Stomach (tissue), 19 donors: ENCODE measurements at places on chromosomes 16 and 17. TPM values are rescaled to one million over a fixed set of nuclear protein-coding genes. Genes with fewer than 3 reads are reported as not detected.

DNA sequence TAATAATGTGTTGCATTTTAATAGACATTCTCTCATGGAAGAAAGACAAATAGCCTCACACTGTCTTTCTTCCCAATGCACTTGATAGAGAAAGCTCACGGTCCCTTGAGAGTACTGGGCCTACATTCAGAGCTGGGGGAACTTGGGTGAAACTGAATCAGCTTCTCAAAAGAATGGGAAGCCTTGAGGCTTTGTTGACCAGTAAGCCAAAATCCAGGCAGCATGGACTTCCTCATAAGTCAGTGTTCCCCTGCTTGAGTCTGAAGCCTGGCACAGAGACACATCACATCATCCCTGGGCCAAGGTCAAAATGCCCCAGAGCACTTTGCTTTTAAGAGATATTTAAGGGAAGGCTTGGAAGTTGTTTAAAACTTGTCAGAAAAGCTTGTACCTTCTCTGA, 302.2 kb upstream of the SALL1 start:
- no peaks in the 10 kb centered on the region for H3K4me1 ChIP-seq
- no peak for DNase-seq
- H3K27ac ChIP-seq, result no peak overlapping the region
- no peak overlapping the region for H3K4me3 ChIP-seq

DNA sequence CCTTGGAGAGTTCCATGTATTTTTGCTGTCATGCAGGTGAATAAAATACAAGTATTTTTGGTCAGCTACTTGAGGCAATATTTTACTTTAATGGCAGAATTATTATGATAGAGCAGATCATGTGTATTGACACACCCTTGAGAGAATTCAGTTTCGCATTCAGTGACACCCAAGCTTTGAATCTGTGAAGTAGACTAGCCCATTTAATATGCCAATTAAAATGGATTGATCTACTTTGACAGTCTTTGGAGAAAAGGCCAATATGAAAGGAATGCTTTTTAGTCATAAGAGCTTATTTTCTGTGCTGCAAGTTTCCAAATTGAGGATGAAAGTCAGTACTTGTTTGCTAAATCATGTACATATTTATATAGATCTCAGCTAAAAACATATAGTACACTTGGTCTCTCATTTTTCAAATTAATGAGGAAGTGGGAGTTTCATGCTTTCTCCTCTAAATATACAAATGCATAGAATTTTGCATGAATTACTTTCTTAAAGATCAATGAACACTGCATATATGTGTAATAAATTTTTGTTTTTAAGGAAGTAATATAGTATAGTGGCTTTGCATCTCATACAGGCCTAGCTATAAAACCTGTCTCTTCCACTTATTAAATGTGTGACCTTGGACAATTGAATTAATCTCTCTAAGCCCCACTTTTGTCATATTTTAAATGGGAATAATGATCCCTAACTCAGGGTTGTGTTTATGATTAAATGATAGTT, 161.5 kb downstream of the PHKB start:
- no peaks in the 10 kb centered on the region for H3K27me3 ChIP-seq
- DNase-seq, result no peak
- no peak overlapping the region for H3K4me3 ChIP-seq
- H3K36me3 ChIP-seq, result no peaks in the 10 kb centered on the region

- DNase-seq, result no peak
- H3K4me1 ChIP-seq, result peaks cover 43% of the 10 kb centered on the region
- H3K27me3 ChIP-seq, result no peaks in the 10 kb centered on the region
- H3K36me3 ChIP-seq, result no peaks in the 10 kb centered on the region
Observed at GRCh38 chr16:81443688-81444447, 740 bp upstream of the CMIP start.

GRCh38 chr17:57143361-57143760, 58.3 kb downstream of the AKAP1 start:
- H3K36me3 ChIP-seq, result no peaks in the 10 kb centered on the region
- no peaks in the 10 kb centered on the region for H3K27me3 ChIP-seq
- H3K27ac ChIP-seq, result no peak overlapping the region
- H3K4me1 ChIP-seq, result no peaks in the 10 kb centered on the region
- DNase-seq, result no peak

- H3K27ac ChIP-seq, result no peak overlapping the region
- no peak for DNase-seq
- H3K4me1 ChIP-seq, result no peaks in the 10 kb centered on the region
- H3K27me3 ChIP-seq, result no peaks in the 10 kb centered on the region
Observed at GRCh38 chr16:6122401-6122800, 1024.8 kb upstream of the EEF2KMT start.

DNA sequence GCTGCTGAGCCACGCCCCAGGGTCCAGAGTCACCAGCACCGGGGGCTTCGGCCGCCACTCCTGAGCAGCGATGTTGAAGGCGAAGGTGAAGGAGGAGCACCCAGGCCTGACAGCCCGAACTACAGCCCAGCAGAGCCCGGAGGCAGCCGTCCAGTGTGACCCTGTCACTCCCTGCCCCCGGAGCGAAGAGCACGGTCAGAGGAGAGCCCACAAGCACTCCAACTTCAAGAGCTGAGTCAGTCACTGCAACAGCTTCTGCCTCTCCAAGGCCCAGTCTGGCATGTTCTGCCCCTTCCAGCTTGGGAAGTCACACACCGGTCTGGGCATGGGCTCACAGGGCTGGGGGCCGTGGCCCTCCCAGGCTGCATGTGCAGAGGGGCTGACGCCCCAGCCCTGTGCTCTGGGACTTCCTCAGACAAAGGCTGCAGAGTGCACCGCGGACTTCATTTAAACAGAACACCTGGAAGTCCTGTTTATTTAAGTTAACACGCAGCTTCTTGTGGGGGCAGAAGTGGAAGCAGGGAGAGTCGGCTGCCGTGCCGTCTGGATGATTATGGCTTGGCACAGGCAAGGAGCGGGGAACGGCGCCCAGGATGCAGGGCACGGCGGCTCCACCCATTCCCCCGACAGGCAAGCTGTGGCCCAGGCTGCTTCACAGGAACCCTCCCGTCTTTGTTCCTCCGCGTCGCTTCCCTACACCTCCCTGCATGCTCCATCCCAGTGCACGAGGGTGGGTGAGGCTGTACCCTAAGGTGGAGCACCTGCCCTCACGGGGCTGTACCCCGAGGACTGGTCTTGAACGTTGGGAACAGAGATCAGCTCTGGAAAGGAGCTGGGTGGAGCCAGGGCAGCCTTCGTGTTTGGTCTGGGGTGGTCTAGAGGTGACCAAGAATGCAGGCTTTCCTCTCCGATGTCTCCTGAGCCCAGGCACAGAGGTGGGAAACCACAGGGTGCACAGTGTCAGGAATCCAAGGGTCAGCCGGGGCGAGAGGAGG, 68.9 kb upstream of the METRNL start:
- no peak for DNase-seq
- peaks cover 6% of the 10 kb centered on the region for H3K4me1 ChIP-seq
- H3K27ac ChIP-seq, result no peak overlapping the region
- peaks cover 4% of the 10 kb centered on the region for H3K36me3 ChIP-seq
- H3K27me3 ChIP-seq, result no peaks in the 10 kb centered on the region

GRCh38 chr17:14791221-14791620, 473.9 kb downstream of the PMP22 start:
- DNase-seq, result no peak
- no peaks in the 10 kb centered on the region for H3K4me1 ChIP-seq
- H3K36me3 ChIP-seq, result no peaks in the 10 kb centered on the region
- H3K27me3 ChIP-seq, result no peaks in the 10 kb centered on the region
- H3K27ac ChIP-seq, result no peak overlapping the region
- H3K4me3 ChIP-seq, result no peak overlapping the region

DNA sequence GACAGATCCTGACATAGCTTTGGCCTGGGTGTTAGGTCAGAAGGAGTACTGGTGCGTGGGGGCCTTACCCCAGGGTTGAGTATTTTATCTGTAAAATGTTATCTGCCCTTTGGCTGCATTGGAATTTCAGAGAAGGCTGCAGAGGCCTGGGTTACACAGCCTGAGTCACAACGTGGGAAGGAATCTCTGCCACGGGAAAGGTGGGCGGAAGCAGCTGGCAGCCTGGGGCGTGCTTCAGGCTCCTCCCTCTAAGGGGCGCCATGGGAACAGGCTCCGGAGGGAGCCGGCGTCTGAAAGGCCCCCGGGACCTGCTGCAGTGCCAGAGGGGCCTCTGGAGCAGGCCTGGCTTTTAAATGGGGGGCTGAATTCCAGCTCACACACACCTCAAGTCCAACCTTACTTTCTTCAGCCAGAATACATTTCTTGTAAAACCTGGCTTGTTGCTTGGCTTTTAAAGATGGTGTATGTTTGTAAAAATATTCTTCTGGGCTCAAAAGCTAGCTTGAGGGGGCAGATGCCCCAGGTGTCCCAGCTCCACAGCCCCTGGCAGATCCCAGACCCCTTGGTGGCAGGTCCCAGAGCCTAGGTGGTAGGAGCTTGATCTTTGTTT, 142.2 kb downstream of the RAB11FIP4 start:
- H3K27me3 ChIP-seq, result no peaks in the 10 kb centered on the region
- peaks cover 14% of the 10 kb centered on the region for H3K4me1 ChIP-seq
- H3K27ac ChIP-seq, result no peak overlapping the region
- peaks cover 34% of the 10 kb centered on the region for H3K36me3 ChIP-seq
- DNase-seq, result peak; percentile 40

DNA sequence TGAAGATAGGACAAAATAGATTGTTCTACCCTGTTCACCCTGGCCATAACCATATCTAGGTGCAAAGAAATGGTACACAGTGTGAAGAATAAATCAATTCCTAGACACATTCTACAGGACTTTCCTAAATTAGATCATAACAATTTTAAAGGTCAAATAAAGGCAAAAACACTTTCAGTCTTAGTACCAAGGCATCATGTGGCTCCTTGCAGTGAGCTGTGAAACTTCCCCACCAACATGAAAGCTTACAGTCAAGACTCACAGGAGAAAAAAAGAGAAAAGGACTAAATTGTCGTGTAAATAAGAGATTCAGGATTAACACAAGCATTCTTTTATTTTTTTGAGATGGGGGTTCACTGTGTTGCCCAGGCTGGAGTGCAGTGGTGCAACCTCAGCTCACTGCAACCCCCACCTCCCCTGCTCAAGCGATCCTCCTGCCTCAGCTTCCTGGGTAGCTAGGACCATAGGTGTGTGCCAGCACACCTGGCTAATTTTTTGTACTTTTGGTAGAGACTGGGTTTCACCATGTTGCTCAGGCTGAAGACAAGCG, 14.2 kb downstream of the NSMCE1 start:
- no peaks in the 10 kb centered on the region for H3K27me3 ChIP-seq
- peaks cover 30% of the 10 kb centered on the region for H3K36me3 ChIP-seq
- H3K4me1 ChIP-seq, result peaks cover 64% of the 10 kb centered on the region
- no peak overlapping the region for H3K27ac ChIP-seq
- DNase-seq, result no peak

DNA sequence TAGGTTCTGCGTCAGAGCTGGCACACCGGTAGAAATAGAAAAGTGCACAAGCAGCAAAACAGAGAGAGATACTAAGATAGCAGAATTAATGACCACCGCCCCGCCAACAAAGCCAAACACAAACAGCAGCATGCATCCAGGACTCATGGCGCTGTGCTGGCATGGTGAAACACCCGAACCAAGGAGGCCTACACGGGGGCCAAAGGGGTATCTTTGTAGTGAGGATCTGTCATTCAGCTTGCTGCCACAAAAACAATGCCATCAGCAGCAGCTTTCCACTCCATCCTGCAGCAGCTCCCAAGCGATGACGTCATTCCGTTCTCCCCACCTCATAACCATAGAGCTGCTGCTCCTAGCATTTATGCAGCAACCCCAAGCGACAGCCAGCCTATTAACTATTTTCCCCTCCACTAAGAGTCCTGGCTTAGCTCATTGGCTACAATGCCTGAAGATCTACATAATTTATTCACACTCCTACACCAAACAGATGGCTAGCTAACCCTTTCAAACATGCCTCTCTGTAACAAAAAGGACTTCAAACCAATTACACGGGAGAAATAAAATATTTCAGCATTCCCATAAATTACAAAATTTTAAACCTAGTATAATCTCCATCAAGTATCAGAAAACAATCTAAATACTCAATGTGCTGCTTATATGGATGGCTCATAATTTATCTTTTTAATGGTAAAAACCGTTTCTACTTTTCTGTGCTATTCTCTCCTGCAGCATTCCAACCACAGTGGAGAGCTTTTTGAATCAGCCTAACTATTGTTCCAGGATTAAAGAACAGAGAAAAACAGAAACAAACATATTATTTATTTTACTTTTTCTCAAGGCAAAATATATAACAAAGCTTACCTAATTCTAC, 73.9 kb downstream of the SPAG9 start:
- H3K27ac ChIP-seq, result peak overlapping the region; percentile 4
- DNase-seq, result peak; percentile 96
- no peaks in the 10 kb centered on the region for H3K27me3 ChIP-seq
- H3K4me3 ChIP-seq, result peak overlapping the region; percentile 14
- peaks cover 31% of the 10 kb centered on the region for H3K4me1 ChIP-seq

DNA sequence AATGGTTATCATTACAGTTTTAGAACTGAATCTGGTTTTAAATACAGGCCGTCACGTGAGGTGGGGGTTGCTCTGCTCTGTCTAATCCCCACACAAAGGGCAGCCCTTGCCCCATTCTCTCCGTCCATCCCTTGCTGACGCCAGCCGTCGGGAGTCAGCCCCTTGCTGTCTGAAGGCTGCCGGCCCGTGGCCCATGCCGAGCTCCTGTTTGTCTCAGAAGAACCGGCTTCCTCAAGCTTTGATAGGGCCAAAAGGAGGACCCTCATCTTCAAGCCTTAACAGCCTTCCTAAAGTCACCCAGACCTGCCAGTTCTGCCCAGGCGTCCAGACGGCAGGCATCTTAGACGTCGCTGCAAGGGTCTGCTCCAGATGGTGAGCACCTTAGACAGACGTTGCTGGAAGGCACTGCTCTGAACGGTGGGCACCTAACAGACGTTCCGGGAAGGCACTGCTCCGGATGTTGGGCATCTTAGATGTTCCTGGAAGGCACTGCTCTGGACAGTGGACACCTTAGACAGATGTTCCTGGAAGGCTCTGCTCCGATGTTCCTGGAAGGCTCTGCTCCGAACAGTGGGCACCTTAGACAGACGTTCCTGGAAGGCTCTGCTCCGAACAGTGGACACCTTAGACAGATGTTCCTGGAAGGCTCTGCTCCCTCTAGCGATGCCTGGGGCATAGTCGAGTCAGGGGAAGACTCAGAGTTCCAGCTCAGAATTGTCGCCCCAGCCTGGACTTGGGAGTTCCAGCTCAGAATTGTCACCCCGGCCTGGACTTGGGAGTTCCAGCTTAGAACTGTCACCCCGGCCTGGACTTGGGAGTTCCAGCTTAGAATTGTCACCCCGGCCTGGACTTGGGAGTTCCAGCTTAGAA, 35.1 kb upstream of the CHMP6 start:
- H3K27me3 ChIP-seq, result no peaks in the 10 kb centered on the region
- no peak overlapping the region for H3K27ac ChIP-seq
- peaks cover 30% of the 10 kb centered on the region for H3K4me1 ChIP-seq
- H3K4me3 ChIP-seq, result no peak overlapping the region
- DNase-seq, result no peak
- H3K36me3 ChIP-seq, result peaks cover 41% of the 10 kb centered on the region

DNA sequence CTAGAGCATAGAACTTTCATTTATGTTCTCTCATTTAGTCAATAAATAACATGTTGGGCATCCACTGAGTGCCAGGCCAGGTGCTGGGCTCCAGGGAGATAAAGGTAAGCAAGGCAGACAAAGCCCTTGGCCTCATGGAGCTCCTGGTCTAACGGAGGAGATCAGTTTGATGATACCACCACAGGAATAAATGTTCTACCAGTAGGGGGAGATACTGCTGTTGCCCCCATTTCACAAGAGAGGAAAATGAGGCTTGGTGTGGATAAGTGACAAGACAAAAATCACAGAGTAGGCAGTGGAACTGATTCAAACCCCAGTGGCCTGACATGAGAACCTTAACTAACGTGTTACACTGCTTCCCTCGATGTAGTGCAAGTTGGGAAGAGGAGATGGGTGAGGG, 80.4 kb upstream of the ERCC4 start:
- no peaks in the 10 kb centered on the region for H3K27me3 ChIP-seq
- H3K4me3 ChIP-seq, result no peak overlapping the region

The TSNAXIP1 gene
- 25.7 TPM for total RNA-seq

The WNT3 gene
- 0.55 TPM for total RNA-seq
